Muscle of back (tissue), 13 donors: ENCODE measurements at places on chromosomes 5 and 9. TPM values are rescaled to one million over a fixed set of nuclear protein-coding genes. Genes with fewer than 3 reads are reported as not detected.
A peak's percentile ranks its signal among the peaks of the same experiment; 100 is the strongest.

DNA sequence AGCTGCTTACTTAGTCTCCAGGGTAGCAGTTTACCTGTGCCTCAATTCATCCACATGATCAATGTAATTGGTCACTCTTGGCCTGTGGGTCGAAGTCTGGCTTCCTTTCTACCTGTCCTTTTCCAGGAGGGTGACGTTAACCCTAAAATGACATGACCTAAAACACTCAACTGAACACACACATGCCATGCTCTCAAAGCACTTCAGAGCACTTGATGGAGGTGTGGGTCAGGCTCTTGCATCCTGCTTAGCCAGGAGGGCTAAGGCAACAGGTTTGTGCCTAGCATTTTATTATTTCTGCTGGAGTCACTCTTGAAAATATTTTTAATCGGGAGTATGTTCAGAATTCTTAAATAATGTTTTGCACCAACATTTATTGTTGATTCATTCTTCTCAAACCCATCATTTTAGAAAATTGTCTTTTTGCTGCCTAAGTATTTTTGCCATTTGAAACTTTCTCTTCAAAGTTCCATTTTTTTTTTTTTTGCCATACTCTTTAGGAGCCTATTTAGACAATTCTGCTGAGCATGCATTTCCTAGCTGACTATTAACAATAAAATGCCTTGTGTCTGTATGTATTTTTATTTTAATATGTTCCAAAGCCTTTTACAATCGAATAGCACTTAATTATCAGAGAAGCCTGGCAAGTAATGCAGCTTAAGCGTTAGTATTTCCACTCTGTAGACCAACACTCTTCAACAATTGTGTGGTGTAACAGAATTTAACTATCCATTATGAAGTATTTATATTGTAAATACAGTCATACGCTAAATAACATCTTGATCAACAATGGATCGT, 59.1 kb downstream of the ATP10B start:
- no peak for DNase-seq

- no peak for DNase-seq
These were observed 115.4 kb upstream of the KLF9 start for GRCh38 chr9:70529833-70530232.

DNA sequence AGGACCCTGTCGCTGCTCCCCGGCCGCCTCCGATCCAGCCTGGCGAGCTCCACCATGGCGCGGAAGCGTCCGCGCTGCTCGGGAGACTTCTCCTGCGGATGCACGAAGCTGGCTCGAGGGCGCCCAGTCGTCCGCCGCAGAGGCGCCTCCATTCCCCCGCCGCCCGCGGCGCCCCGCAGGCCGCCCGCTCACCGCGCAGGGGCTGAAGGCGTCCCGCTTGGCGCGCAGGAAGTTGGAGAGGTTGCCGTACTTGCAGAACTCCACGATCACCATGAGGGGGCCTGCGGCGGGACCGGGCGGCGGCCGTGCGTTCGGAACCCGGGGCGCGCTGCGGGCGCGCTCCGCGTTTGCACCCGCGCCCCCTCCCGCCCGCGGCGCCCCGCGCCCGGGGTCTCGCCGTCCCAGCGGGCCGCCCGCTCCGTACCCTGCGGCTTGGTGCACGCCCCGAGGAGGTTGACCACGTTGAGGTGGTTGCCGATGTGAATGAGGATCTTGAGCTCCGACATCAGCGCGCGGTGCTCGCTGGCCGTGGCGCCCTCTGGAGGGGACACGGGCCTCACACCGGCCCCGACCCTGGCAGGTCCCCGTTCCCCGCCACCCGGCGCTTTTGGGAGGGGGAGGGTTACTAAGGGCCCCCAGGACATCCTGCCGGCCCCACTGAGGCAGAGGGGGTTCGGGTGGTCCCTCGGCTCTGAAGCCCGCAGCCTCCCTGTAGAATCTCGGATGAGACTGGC, 27.7 kb upstream of the SCGB3A1 start:
- DNase-seq: peak; percentile 17

DNA sequence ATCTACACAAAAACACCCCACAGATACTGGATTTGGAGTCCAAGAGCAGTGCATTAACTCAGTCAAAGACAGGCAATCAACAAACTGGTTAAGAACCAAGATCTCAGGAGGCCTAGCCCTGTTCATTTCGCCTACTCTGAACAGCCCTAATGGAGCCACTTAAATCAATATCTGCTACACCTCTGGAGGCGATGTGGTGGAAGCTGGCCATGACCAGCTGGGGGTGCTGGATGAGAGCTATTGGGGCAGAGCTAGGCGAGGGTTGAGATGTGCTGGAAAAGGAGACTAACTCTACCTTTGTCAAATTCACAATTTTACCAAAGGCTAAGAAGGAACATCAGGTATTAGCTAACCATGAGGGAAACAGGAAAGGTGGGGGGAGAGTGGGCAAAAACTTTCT, 23.3 kb upstream of the ARSB start:
- DNase-seq: no peak

The UGCG gene
- 28.4 TPM for polyA plus RNA-seq

DNA sequence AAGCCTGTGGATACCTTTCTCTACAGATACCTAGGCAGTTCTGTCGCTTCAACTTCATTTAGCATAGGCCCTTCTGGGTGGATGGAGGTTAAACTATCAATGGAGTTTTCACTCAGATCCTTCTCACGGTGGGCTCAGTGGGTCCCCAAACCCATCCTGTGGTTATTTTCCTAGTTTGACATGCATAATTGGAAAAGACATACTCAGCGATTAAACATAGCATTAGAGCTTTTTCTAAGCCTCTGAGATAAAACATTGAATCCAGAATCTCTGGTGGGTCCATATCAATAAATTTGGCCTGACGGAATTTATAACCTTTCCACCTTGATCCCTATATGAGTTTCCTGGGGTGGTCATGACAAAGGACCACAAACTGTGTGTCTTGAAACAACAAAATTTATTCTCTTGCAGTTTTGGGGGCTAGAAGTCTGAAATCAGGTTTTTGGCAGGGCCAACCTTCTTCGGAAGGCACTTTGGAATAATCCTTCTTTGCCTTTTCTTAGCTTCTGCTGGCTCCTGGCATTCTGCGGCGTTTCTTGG, 1.7 kb upstream of the OTULIN start:
- no peak for DNase-seq

The C6 gene
- polyA plus RNA-seq: 0.30 TPM

GRCh38 chr5:115170134-115170928, 623 bp upstream of the TRIM36 start:
- DNase-seq: peak; percentile 30

- DNase-seq: peak; percentile 73
These were observed 33.9 kb downstream of the TRIP13 start for GRCh38 chr5:926417-927171.

- DNase-seq: no peak
These were observed 21.3 kb upstream of the ERMP1 start for GRCh38 chr9:5854063-5854790.

GRCh38 chr9:643966-644365, 197.5 kb upstream of the DMRT1 start:
- no peak for DNase-seq

The PCDHGB3 gene
- 0.99 TPM for polyA plus RNA-seq

The SPINK13 gene
- 0.69 TPM for polyA plus RNA-seq

The TICAM2 gene
- 6.9 TPM for polyA plus RNA-seq

DNA sequence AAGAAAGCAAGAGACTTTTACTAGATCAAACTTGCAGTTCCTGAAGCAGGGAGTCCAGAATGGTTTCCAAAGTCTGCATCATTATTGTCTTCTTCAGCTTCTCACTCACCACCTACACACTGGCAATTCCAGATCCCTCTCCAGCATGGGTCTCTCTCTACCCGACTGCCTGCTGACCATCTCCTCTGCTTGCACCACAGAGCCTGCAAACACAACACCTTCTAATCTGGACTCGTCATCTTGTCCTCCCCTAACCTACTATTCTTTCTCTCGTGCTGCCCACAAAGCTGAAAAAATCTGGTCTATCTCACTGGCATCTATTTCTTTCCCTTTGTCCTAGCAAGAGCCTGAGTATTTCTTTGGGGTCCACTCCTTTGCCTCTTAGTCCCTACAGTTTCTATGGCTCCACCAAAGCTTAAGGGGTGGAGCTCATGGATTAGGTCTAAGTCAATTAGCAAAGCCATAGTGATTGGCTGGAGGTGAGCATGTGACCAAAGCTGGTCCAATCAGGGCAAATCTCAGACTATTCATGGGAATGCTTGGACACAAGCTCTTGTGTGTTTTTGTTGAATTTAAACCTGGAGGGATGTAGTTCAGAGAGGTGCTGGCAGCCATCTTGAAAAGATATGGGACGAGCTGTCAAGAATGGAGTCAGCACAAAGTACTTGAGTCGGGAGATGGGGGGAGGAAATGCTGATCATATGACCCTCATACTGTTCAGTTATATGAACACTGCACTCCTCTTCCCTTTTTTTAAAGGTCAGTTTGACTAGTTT, 63.5 kb downstream of the GALNT12 start:
- no peak for DNase-seq

DNA sequence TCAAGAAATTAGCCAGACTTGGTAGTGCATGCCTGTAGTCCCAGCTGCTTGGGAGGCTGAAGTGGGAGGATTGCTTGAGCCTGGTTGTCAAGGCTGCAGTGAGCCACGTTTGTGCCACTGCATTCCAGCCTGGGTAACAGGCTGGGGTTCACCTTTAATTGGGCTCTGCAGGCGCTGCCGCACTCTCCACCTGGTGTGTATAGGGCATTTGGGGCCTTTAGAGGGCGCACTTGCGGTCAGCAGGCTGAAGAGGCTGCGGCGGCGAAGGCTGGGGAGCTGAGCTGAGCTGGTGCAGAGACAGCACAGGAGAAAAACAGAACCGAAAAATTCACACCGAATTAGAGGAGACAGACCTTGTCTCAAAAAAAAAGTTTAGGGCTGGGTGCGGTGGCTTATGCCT, 31.2 kb downstream of the CDK7 start:
- no peak for DNase-seq

- DNase-seq: no peak
These were observed 13.2 kb downstream of the ST8SIA4 start for GRCh38 chr5:100889896-100890295.

DNA sequence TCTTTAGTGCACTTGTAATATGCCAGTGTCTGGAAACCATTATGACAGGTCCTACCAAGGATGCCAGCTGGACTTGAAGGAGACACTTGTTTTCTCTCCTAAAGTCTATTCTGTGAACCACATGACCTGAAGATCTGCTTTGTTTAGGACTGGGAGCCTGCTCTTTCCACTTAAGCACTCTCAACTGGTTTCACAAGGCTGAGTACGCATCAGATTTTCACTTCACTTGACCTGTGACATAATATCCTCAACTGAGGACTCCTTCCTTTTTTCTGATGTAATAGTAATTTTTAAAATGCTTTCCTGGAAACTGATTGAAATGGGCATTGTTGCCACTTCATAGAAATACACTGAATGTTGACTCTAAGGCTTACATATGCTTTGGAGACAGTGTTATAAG, 52.2 kb downstream of the PDE8B start:
- DNase-seq: no peak

The PLEKHG4B gene
- 1.4 TPM for polyA plus RNA-seq

- no peak for DNase-seq
These were observed 66.2 kb downstream of the NACC2 start for GRCh38 chr9:136028760-136029470.

The BTNL9 gene
- 8.6 TPM for polyA plus RNA-seq

The EHMT1 gene
- 56.4 TPM for polyA plus RNA-seq

- peak; percentile 57 for DNase-seq
These were observed 881 bp downstream of the TNFAIP8 start for GRCh38 chr5:119356612-119357188.

DNA sequence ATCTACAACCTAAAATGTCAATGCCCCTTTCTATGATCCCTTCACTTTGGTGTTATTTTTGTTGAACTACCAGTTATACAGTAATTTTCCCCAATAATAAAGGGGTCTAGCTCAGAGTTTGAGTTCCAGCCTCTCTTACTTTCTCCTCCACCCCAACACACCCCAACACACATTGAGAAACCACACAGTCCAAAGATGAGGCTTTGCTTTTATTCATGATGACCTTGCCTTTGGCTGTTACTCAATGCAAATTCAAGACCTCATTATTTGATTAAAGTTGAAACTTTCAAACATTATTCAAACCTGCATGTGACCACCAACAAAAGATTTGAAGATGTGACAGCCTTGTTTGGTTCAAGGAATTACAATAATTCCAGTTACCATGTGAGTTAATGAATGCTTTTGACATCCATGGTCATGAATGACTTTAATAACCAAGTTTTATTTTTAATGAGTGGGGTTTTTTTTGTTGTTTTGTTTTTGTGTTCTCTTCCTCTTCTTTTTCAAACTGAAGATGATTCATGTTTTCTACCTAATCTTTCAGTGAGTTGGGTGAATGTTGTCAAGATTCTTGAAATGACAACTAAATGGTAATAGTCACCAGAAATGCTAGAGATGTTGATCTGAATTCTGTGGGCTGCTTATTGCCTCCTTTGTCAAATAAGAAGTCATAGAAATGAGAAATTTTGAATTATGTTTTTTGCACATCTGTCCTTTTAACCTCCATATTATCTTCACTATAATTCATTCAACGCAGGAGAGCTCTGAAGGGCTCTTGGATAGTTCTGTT, 106.0 kb downstream of the HACD4 start:
- no peak for DNase-seq

- DNase-seq: peak; percentile 68
These were observed 99.8 kb upstream of the SSBP2 start for GRCh38 chr5:81850501-81851357.

The SLC23A1 gene
- 0.56 TPM for polyA plus RNA-seq

The SLC25A2 gene
- polyA plus RNA-seq: not detected

The PCDHGA10 gene
- 2.2 TPM for polyA plus RNA-seq

The JAKMIP2 gene
- polyA plus RNA-seq: 1.9 TPM

GRCh38 chr9:75938946-75939345, 48.5 kb downstream of the PCSK5 start:
- no peak for DNase-seq

GRCh38 chr5:52759331-52759730, 28.4 kb upstream of the ITGA1 start:
- no peak for DNase-seq
